Sigmoid colon (tissue), 7 donors: ENCODE measurements at places on chromosomes 4 and X. TPM values are rescaled to one million over a fixed set of nuclear protein-coding genes. Genes with fewer than 3 reads are reported as not detected.

GRCh38 chr4:159950707-159951106 lies 847.8 kb downstream of the RAPGEF2 start:
- no peaks in the 10 kb centered on the region for H3K36me3 ChIP-seq
- no peaks in the 10 kb centered on the region for H3K27me3 ChIP-seq
- no peak overlapping the region for H3K27ac ChIP-seq

GRCh38 chr4:71232056-71232430 lies 106.8 kb upstream of the SLC4A4 start:
- no peak overlapping the region for H3K4me3 ChIP-seq
- H3K27ac ChIP-seq = peak overlapping the region; percentile 43
- H3K4me1 ChIP-seq = peaks cover 31% of the 10 kb centered on the region
- H3K36me3 ChIP-seq = no peaks in the 10 kb centered on the region
- no peak for DNase-seq
- no peaks in the 10 kb centered on the region for H3K27me3 ChIP-seq

DNA sequence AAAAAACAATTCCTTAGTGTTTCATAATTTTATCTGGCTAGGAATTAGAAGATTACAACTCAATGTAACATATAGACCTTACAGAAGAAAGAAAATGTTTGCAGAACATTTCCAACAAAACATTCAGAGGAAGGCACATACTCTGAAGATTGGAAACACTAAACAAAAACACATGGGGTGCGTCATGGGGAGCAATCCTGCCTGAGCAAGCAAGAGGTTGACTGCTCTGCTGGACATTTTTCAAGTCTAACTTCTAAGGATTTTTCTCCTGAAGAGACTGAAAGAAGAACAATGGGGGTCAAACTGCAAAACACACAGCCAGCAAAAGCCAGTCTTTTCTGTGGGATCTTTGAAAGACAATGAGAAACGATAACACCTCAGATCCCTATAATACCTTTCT lies 182.8 kb downstream of the GUCY2F start:
- H3K4me1 ChIP-seq = no peaks in the 10 kb centered on the region
- no peak overlapping the region for H3K4me3 ChIP-seq
- no peak for DNase-seq
- no peak overlapping the region for H3K27ac ChIP-seq
- no peaks in the 10 kb centered on the region for H3K36me3 ChIP-seq

DNA sequence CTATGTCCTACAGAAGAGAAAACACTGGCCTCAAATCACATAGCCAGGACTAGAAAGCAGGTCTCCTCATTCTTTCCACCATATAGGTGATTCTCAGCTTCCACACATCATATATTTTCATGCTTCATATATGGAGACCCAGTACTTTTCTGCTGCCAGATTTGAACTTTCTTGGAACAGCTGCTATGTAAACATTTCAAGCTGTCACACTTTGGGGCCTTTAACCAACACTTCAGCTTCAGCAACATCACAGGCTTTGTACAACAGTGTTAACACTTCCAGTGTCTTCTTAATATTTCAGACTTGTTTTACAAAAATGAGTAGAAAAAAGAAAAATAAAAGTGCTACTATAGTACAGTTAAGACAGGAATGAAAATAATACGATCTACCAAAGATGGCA lies 12.6 kb downstream of the SH3RF1 start:
- H3K36me3 ChIP-seq = no peaks in the 10 kb centered on the region
- no peak overlapping the region for H3K27ac ChIP-seq
- DNase-seq = no peak
- no peaks in the 10 kb centered on the region for H3K27me3 ChIP-seq
- H3K4me3 ChIP-seq = no peak overlapping the region

- H3K36me3 ChIP-seq = no peaks in the 10 kb centered on the region
- DNase-seq = no peak
- no peaks in the 10 kb centered on the region for H3K27me3 ChIP-seq
- no peak overlapping the region for H3K4me3 ChIP-seq
- no peaks in the 10 kb centered on the region for H3K4me1 ChIP-seq
Measured at GRCh38 chr4:182385897-182386296, 142.7 kb downstream of the TENM3 start.

DNA sequence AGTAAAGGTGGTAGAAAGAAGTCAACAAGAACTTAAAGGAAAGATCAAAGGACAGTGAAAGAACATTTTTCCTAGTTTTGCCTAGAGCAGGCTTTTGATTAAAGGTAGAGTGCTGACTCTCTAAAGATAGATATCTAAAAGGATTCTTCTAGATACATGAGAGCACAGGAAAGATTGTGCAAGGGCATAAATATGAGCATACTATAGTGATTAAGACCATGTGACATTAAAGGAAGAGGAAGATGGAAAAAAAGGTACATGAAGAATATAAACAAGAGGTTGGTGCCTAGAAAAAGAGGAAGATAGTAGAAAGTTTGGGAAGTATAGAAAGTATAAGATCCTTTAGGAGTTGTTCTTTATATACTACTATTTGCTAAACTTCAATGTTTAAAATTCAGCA lies 26.1 kb upstream of the TET2 start:
- H3K4me1 ChIP-seq = no peaks in the 10 kb centered on the region
- H3K27me3 ChIP-seq = no peaks in the 10 kb centered on the region
- H3K36me3 ChIP-seq = no peaks in the 10 kb centered on the region
- DNase-seq = no peak
- no peak overlapping the region for H3K4me3 ChIP-seq

DNA sequence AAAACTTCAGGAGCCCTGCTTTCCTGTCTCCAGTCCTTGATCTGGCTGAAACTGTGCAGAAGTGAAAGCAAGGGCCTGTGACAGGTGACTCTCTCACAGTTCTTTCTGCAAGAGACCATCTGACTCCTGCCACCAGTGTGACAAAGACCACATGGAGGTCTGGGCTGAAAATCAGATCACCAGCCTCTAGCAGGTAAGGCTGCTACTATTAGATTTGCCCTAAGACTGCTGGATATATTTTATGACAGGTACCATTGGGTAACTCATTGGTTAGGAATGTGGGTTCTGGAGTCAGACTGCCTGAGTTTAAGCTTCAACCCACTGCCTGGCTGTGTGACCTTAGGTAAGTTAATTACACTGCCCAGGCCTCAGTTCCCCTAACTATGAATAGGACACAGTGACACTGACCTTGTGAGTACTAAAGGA lies 163.3 kb upstream of the SLC7A11 start:
- H3K27ac ChIP-seq = no peak overlapping the region
- no peaks in the 10 kb centered on the region for H3K36me3 ChIP-seq
- peaks cover 24% of the 10 kb centered on the region for H3K4me1 ChIP-seq
- no peaks in the 10 kb centered on the region for H3K27me3 ChIP-seq
- H3K4me3 ChIP-seq = no peak overlapping the region
- no peak for DNase-seq

GRCh38 chrX:46744009-46744408 lies 14.9 kb downstream of the SLC9A7 start:
- H3K27ac ChIP-seq = no peak overlapping the region
- H3K27me3 ChIP-seq = no peaks in the 10 kb centered on the region
- DNase-seq = no peak
- no peak overlapping the region for H3K4me3 ChIP-seq
- H3K36me3 ChIP-seq = no peaks in the 10 kb centered on the region

DNA sequence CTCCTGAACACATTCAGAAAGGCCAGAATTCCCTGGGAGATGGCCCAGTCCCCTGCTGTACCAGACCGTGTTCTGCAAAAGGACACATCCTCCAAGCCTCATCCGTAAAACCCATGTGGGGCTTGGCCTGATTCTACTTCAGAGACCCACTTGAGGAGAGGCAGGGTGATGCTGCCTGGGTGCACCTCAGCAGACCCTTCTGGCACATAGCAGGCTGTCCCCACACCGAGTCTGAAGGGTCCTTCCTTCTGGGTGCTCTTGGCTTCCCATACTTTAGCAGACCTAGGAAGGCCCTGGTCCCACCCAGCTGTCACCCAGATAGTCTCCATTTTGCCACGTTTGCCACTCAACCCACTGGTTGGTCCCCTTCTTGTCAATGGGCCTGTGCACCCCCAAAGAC lies 270.1 kb upstream of the AGTR2 start:
- no peak for DNase-seq
- H3K4me3 ChIP-seq = no peak overlapping the region
- no peaks in the 10 kb centered on the region for H3K36me3 ChIP-seq
- no peaks in the 10 kb centered on the region for H3K4me1 ChIP-seq

DNA sequence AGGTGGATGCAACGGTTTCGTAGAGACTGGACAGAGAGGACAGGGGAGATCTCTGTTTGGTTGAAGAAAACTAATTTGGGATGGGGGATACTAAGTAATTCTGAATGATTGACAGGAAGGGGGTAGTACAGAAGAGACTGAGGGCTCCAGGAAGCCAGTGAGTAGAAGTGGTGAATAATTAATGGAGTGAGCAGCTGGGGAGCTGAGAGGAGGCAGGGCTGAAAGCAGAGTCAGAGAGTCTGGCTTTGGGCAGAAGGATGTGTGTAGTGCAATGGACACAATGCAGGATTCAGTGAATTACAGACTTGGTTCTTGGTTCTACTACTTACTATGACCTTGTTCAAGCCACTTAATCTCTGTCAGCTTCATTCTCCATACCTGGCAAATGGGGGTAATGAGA lies 161.7 kb downstream of the RBMX2 start:
- no peaks in the 10 kb centered on the region for H3K36me3 ChIP-seq
- no peak overlapping the region for H3K27ac ChIP-seq
- H3K27me3 ChIP-seq = no peaks in the 10 kb centered on the region
- no peak overlapping the region for H3K4me3 ChIP-seq
- no peaks in the 10 kb centered on the region for H3K4me1 ChIP-seq
- DNase-seq = no peak

DNA sequence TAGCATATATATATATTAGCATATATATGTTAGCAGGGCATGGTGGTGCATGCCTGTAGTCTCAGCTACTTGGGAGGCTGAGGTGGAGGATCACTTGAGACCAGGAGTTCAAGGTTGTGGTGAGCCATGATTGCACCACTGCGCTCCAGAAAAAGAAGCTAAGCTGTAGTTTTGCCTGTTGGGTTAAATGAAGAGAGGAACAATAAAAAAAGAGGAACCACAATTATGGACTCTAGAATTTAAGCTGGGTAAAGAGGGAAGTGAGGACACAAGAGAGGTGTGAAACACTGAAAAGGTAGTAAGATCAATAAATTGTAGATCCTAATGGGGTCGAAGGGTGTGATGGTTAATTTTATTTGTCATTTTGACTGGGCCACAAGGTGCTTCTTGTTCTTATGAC lies 40.5 kb upstream of the HSD17B10 start:
- no peaks in the 10 kb centered on the region for H3K36me3 ChIP-seq
- no peak overlapping the region for H3K27ac ChIP-seq
- no peak overlapping the region for H3K4me3 ChIP-seq
- no peaks in the 10 kb centered on the region for H3K27me3 ChIP-seq

DNA sequence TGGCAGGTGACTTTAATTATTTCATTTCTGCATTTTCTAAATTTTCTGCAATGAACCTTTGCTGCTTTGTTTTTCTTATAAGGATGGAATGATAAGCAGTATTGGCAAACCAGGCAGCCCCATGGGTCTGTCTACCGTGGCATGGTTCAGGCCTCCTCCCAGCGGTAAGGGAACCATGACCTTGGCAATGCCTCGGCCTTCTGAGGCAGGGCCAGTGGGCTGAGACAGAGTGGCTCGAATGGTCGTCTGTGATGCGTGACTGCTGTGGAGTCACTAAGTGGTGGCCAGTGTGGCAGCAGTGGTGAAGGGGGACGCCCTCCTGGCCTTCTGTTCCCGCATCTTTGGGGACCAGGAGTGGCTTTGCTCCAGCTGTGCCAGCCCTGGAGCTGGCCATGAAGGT lies 43.6 kb upstream of the GRPEL1 start:
- DNase-seq = no peak
- H3K4me3 ChIP-seq = no peak overlapping the region
- no peaks in the 10 kb centered on the region for H3K27me3 ChIP-seq
- H3K36me3 ChIP-seq = no peaks in the 10 kb centered on the region

GRCh38 chr4:85756938-85757337 lies 282.0 kb downstream of the ARHGAP24 start:
- no peaks in the 10 kb centered on the region for H3K27me3 ChIP-seq
- no peaks in the 10 kb centered on the region for H3K36me3 ChIP-seq
- no peak overlapping the region for H3K4me3 ChIP-seq
- peaks cover 10% of the 10 kb centered on the region for H3K4me1 ChIP-seq
- no peak for DNase-seq

GRCh38 chr4:60215906-60216305 lies 984.2 kb upstream of the ADGRL3 start:
- H3K4me3 ChIP-seq = no peak overlapping the region
- no peak overlapping the region for H3K27ac ChIP-seq
- DNase-seq = no peak
- no peaks in the 10 kb centered on the region for H3K4me1 ChIP-seq

- H3K4me3 ChIP-seq = no peak overlapping the region
- no peaks in the 10 kb centered on the region for H3K27me3 ChIP-seq
- no peak overlapping the region for H3K27ac ChIP-seq
- H3K4me1 ChIP-seq = peaks cover 21% of the 10 kb centered on the region
- DNase-seq = no peak
Measured at GRCh38 chr4:166045457-166045856, 172.4 kb downstream of the TLL1 start.

- no peak overlapping the region for H3K27ac ChIP-seq
- H3K27me3 ChIP-seq = no peaks in the 10 kb centered on the region
- DNase-seq = no peak
- H3K36me3 ChIP-seq = no peaks in the 10 kb centered on the region
- H3K4me1 ChIP-seq = no peaks in the 10 kb centered on the region
- no peak overlapping the region for H3K4me3 ChIP-seq
Measured at GRCh38 chr4:174435974-174436373, 86.3 kb downstream of the HPGD start.

DNA sequence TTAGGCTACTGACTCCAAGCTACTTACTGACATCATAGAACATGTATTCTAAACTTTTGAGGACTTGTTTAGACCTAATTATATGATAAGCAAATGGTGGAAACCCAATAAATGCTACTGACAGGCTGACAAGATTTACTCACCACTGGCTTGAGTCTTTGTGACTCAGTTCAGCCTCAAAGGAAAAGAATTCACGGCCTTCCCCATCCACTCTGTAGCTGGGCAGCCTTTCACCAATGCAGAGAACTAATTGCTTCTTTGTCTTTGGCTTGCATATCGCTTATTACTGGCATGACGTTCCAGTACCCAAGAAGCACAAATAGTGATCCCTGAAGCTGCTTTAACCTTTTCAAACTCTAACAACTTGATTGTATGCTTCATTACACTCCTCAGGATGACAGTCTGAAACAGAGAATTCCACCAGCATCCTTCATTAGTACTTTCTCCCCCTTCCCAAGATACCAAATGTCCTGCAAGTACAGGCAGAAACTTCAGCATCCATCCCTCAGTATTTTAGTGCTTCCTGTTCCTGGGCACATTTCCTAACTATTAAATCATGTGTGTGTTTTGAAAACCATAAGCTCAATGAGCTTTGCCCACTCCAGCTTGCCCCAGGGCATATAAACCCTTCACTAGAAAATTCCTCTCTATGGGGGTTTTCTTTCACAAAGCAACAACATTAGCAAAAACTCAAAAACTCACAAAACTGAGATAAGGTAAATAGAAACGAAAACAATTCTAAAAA lies 298.1 kb upstream of the SLC7A11 start:
- H3K36me3 ChIP-seq = no peaks in the 10 kb centered on the region
- no peak for DNase-seq
- no peaks in the 10 kb centered on the region for H3K27me3 ChIP-seq
- no peaks in the 10 kb centered on the region for H3K4me1 ChIP-seq

NKX3-2 gene
- total RNA-seq = 20.3 TPM

SLC10A4 gene
- 2.7 TPM for total RNA-seq
